ENCODE measurements at places on chromosomes 2 and 18.

GRCh38 chr18:7803956-7804469 lies 236.9 kb downstream of the PTPRM start:
- no peak for DNase-seq

GRCh38 chr2:217798743-217799562 lies 203.8 kb downstream of the TNS1 start:
- DNase-seq, result no peak

DNA sequence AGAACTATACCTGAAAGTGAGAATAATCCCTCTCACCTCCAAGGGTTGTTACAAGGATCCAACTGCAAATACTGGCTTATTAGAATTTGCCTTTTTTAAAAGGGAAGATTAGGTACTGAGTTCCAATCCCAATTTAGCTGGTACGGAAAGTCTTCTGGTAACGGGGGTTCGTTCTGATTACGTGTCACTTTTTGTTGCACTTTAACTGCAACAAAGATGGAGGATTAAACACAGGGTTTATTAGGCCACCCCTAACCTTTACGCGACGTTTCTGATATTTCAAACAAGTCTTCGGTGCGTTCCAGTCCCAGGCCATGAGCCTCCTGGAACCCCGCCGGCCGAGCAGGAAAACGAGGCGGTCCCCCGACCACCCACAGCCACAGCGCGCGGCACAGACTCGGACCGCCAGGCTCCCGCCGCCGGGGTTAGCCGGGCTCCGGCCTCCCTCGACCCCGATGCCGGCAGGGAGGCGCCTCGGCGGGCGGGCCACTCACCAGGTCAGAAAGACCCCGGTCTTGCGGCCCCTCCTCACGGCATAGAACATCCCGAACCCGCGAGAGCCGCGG lies 411 bp downstream of the RNASEH1 start:
- DNase-seq, result no peak

GRCh38 chr2:42185220-42185921 lies 16.2 kb downstream of the EML4 start:
- no peak for DNase-seq

DNA sequence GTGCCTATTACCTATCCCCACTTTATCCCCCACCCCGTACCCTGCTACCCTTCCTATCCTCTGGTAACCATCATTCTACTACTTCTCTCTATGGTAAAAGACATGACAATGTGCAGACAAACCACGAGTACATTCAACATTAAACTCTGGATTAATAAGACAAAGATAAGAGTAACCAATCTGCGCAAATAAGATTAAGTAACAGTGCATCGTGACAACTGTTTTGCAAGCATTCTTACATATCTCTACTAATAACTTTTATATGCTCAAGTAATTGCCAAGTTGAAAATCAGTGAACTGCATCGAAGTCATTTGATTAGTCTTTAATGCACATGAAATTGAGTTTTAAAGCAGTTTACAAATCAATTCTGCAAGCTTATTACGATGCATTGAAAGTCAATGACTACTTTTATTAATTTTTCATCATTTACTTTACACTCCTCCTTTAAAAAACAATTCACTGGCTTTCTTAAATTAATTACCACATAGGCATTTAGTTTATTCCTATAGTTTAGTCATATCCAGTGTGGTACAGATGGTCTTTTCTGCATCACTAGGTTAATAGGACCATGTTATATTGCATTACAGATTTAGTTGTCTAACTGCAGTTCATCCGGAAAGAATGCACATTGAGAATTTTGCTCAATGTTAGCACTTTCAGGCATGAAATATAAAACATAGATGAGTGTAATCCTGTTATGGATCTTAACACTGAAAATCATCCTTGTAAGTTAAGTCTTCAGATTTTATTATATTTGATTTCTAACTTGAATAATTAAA lies 178.1 kb downstream of the GCA start:
- no peak for DNase-seq

DNA sequence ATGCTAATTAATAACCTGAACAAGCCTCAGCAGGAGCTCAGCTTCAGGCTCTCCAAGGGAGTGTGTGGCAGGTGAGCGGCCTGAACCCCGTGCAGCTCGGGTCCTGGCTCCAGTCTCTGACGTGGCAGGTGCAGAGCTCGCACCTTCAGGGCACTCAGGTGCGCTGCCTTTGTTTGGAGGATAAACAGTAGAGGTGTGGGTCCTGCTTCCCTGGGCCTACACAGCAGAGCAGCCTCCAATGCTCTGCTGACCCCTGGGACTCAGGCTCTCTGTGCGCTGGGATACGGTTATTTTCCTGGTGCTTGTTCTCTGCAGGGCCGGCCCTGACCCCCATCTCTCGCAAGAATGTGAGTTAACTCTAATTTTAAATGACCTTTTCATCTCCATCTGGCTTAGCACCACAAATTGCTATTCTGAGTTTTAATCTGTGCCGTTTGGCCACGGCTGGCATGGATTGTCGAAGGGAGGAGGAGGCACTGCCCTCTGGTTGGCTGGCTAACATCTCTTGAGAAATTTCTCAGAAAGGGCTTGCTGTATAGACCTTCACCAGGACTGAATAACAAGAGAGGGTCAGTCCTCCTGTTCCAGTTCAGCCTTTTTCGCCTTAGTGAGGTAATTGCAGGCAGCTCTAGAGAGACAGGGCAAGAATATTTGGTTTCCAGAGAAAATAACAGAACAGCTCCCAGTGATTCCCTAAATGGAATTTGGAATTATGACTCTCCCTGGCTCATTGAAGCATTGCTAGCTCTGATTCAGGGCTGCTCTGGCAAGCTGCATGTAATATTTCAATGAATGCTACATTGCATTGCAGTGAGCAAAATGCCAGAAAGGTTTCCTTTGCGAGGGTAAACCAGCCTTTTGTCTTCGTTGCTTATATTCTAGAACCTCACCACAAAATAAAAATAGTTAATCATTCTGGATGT lies 161.8 kb downstream of the DCDC2C start:
- DNase-seq, result no peak

- no peak for DNase-seq
These were observed 166.5 kb downstream of the SEPTIN10 start for GRCh38 chr2:109447251-109447661.

- DNase-seq, result no peak
These were observed 467.7 kb downstream of the EPHA4 start for GRCh38 chr2:221104361-221104811.

- no peak for DNase-seq
These were observed 49.4 kb downstream of the MRPS9 start for GRCh38 chr2:105087273-105087672.

GRCh38 chr2:107393516-107393915 lies 433.2 kb upstream of the RGPD4 start:
- DNase-seq, result no peak

GRCh38 chr2:660029-660428 lies 17.2 kb downstream of the TMEM18 start:
- no peak for DNase-seq

DNA sequence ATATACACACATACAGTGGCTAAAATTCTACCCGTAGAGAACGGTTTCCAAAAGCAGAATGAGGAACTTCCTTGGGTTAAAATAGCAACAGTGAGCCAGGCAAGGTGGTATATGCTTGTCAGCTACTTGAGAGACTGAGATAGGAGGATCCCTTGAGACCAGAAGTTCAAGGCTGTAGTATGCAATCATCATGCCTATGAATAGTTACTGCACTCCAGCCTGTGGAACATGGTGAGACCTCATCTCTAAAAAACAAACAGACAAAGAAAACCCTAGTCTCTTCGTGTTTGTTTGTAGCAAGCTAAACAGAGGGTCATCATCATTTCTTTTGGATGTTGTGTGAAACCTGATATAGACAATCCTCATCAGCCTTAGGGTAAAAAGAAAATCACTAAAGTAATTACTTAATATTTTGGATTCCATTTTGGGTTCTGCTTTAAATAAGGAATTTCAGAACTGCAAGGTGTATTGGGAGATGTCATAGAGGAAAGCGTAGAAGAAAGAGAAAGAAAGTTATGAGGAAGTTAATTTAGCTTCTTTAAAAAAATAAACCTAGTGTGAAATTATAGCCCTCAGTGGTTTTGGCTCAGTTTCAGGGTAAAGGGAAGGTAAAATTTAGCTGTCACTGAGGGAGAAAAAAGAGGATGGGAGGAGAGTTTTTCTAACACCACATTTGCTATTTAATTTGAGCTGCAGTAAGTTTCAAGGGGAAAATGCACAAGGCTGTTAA lies 46.5 kb downstream of the PLEK start:
- no peak for DNase-seq

- no peak for DNase-seq
These were observed 286.4 kb downstream of the TXNL1 start for GRCh38 chr18:56351911-56352500.

DNA sequence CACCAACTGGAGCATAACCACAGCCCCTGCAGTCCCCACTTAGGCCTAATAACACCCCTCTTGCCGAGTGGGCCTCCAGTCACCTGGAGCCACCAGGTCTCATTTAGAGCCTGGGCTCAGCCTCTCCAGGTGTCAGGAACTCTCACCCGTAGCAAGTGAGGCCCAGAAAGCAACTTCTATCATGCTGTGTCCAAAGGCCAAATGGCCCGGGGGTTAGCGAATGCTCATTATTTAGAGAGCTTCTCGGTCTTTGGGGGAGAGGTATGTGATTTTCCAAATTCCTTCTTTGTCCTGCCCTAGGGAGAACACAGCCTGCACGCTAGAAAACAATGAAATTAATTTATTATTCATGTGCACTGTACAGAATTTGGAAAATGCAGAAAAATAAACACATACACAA lies 109.9 kb upstream of the PTPRM start:
- no peak for DNase-seq
